ENCODE measurements at places on chromosomes 4 and X.

DNA sequence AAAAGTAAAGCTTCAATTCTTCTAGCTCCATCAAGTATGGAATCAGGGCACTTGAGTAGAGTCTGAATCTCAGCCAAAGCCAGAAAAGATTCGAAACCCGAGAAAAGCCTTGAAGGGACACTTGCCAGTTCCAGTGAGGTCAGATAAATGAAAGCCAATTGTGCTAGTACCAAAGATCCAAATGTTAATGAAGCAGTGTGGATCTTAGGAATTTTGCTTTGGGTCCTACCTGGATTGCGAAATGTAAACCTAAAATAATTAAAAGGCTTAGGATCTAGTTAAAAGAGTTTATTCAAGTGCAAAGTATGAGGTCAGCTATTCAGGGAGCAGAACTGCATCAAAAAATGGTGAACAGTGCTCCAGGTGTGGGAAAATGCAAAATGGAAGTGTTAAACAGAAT lies 552.6 kb downstream of the NAP1L3 start:
- DNase-seq: no peak

- DNase-seq: no peak
Measured at GRCh38 chr4:64497491-64497890, 88.2 kb upstream of the TECRL start.

GRCh38 chr4:172666711-172667368 lies 501.8 kb upstream of the GALNT7 start:
- DNase-seq: no peak

DNA sequence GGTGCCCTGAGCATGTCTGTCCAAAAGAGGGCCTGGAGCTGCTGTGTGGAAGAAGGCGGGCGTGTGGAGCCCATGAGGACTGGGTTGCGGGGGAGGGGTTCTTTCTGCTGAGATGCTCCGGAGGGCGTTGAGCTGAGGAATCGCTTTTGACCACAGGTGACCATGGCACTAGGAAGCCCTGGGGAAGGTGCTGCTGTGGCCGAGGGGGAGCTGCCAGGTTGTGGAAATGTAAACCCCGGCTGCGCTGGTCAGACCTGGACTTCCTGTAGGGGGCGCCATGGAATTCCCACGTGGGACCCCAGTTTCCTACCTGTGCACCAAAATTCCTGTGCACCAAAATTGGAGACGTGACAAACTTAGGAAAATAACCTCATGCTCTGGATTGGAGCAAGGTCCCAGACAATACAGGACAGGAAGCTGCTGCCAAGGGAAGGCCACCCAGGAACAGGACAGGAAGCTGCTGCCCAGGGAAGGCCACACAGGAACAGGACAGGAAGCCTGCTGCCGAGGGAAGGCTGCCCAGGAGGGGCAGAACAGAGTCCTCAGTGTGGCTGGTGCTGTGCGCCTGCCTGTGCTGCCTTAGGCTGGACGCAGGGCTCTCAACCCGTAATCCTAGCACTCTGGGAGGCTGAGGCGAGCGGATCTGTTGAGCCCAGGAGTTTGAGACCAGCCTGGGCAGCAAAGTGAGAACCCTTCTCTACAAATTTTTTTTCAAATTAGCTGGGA lies 28.4 kb upstream of the UVSSA start:
- no peak for DNase-seq
